ENCODE measurements at places on chromosomes 1 and 21. TPM values are rescaled to one million over a fixed set of nuclear protein-coding genes. Genes with fewer than 3 reads are reported as not detected.

BLACAT1 gene
- polyA plus RNA-seq: 0.14 TPM

GBP2 gene
- polyA plus RNA-seq: 88.7 TPM

SPRR1A gene
- 41.1 TPM for polyA plus RNA-seq

MINDY1 gene
- polyA plus RNA-seq: 4.8 TPM

GBP4 gene
- polyA plus RNA-seq: 17.9 TPM

B3GALT5 gene
- 0.80 TPM for polyA plus RNA-seq

CCDC30 gene
- 1.6 TPM for polyA plus RNA-seq

RUNX3 gene
- 13.6 TPM for polyA plus RNA-seq

CYP4A11 gene
- polyA plus RNA-seq: 0.05 TPM

All from thymus (tissue), 14 donors.